ENCODE measurements at places on chromosomes 1 and 21.

DNA sequence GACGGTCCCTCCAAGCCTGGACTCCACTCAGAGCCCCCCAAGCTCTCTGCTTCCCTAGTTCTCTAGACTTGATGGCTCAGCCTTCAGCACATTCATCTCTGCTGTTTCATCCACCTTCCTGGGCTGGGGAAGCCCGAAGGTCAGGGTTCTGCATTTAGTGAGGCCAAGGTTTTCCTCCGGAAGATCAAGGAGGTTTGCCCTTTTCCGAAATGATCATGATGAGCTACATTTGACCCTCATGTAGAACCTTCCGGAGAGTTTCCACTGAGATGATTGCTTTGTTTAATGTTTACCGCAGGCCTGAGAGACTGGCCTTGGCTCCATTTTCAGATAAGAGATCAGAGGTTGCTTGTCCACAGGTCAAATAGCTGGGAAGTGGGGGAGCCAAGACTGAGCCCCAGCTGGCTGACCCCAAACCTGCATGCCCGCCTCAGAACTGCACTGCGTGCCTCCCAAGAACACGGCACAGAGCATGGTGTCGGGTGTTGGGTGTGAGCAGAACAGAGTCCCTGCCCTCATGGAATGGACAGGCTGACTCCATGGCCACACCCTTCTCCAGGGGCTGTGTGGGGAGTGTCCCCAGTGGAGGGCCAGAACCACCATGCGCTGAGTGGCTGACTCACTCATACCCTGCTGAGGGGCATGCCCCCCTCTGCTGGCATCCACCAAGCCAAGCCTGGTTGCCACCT lies 200.8 kb upstream of the TMEM51 start:
- no peaks in the 10 kb centered on the region for H3K36me3 ChIP-seq
- no peak overlapping the region for H3K27ac ChIP-seq
- no peaks in the 10 kb centered on the region for H3K27me3 ChIP-seq
- H3K4me3 ChIP-seq, result no peak overlapping the region
- H3K4me1 ChIP-seq, result no peaks in the 10 kb centered on the region

DNA sequence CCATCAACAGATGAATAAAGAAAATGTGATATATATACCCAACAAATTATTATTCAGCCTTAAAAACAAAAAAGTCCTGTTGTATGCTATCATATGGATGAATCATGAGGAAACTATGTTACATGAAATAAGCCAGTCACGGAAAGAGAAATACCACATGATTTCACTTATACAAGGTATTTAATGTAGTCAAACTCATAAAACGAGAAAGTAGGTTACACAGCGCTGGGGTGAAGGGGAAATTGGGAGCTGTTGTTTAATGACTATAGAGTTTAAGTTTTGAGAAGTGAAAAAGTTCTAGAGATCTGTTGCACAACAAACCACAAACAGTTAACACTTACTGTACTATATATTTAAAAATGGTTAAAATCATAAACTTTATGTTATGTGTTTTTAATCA lies 58.5 kb downstream of the SLC25A24 start:
- H3K4me1 ChIP-seq, result peaks cover 13% of the 10 kb centered on the region
- H3K27me3 ChIP-seq, result no peaks in the 10 kb centered on the region
- no peak overlapping the region for H3K4me3 ChIP-seq
- peak overlapping the region; percentile 1 for H3K27ac ChIP-seq
- DNase-seq, result no peak

DNA sequence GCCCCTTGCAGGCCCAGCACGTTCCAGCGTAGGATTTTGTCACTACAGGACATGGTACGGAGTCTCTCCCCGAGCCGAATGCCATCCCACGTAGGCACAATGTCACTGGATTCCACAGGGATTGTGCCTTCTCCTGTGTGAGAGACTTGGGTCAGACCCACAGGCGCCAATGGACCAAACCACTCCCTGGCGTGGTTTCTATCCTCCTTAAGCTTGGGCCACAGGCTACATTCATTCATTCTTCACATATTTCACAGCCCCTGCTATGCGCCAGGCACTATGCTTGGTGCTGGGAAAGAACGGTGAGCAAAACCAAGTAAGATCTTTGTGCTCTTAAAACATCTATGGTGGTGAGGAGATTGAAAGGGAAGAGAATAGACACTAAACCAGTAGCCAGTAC lies 18.7 kb downstream of the CHRNB2 start:
- no peak overlapping the region for H3K4me3 ChIP-seq
- H3K27ac ChIP-seq, result no peak overlapping the region
- H3K4me1 ChIP-seq, result no peaks in the 10 kb centered on the region

GRCh38 chr1:116316373-116316772 lies 56.7 kb upstream of the ATP1A1 start:
- no peak for DNase-seq
- no peak overlapping the region for H3K4me3 ChIP-seq
- no peak overlapping the region for H3K27ac ChIP-seq

DNA sequence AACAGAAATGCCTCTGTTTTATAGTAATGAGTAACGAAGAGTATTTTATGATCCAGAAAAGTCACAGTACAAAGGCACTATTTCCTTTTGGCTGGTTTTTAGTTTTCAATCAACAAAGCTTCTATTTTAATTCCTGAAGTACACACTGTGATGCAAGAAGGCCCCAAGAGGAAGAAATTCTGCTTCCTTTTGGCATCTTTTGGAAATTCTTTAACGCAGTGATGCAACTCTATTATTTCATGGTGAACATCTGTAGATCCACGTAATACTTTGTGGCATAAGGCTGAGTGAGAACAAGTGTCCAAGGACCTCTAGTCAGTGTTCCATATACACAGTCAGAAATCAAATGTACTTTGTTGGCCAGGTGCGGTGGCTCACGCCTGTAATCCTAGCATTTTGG lies 137.5 kb downstream of the TGFB2 start:
- peaks cover 34% of the 10 kb centered on the region for H3K4me1 ChIP-seq
- peak overlapping the region; percentile 97 for H3K27ac ChIP-seq
- peak; percentile 4 for DNase-seq
- H3K4me3 ChIP-seq, result no peak overlapping the region
- no peaks in the 10 kb centered on the region for H3K36me3 ChIP-seq

DNA sequence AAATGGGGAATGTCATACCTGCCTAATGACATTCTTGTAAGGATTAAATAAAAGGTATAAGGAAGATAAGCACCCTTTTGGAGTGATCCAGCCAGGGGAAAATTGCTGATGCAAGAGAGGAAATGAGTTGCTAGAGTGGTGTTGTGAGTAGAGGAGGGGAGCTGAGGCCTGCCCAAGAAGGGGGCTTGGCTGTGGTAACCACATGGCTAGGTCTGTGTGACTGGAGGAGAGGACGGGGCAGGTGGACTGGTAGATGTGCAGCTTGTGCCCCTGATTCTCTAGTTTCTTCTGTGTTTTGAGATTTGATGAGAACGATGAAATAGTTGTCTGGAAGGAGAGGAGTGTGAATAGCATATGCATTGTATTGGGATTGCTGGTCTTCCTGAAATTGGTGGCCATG lies 6.6 kb downstream of the TXLNA start:
- no peak overlapping the region for H3K4me3 ChIP-seq
- peaks cover 13% of the 10 kb centered on the region for H3K4me1 ChIP-seq
- no peak for DNase-seq
- no peaks in the 10 kb centered on the region for H3K27me3 ChIP-seq
- peaks cover 81% of the 10 kb centered on the region for H3K36me3 ChIP-seq

- no peak overlapping the region for H3K4me3 ChIP-seq
- no peaks in the 10 kb centered on the region for H3K4me1 ChIP-seq
- DNase-seq, result no peak
- no peaks in the 10 kb centered on the region for H3K27me3 ChIP-seq
Observed at GRCh38 chr1:48670234-48671020, 106.3 kb downstream of the BEND5 start.

DNA sequence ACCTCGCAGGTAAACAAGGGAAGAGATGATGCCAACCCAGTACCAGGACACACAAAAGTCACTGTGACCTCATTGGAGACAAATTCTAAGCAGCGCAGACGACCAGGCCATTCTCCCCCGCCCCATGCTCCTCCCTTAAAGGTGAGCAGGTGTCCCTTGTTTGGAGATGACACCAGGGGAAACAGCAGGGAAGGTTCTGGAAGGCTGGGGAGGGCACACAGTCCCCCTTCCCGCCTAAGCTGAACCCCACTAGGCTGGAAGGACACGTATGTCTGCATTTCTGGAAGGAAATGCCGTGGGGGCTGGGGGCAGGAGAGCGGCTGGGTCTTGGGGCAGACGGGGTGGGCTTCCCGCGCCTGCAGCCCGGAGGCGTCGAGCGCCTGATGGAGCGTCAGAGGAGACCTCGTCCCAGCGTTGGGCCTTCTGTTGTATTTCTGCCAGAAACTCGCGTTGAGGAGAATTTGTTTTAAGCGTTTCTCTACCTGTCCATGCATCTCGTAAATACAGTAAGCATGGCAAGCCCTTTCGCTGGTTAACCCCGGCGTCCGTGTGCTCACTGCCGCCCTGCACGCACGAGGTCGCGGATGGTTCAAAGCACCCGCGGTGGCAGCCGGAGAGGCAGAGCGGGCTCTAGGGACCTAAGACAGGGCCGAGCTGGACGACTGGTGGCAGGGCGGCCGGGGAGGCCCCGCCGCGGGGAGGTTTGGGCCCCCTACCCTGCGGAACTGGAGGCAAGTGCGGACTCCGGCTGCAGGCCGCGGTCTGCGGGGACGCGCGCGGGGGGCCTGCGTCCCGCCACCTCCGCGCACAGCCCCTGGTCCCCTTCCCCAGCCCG lies 1.2 kb upstream of the LHX4 start:
- no peak overlapping the region for H3K27ac ChIP-seq
- peaks cover 91% of the 10 kb centered on the region for H3K27me3 ChIP-seq
- H3K4me3 ChIP-seq, result peak overlapping the region; percentile 66
- H3K4me1 ChIP-seq, result peaks cover 12% of the 10 kb centered on the region
- DNase-seq, result peak; percentile 86

DNA sequence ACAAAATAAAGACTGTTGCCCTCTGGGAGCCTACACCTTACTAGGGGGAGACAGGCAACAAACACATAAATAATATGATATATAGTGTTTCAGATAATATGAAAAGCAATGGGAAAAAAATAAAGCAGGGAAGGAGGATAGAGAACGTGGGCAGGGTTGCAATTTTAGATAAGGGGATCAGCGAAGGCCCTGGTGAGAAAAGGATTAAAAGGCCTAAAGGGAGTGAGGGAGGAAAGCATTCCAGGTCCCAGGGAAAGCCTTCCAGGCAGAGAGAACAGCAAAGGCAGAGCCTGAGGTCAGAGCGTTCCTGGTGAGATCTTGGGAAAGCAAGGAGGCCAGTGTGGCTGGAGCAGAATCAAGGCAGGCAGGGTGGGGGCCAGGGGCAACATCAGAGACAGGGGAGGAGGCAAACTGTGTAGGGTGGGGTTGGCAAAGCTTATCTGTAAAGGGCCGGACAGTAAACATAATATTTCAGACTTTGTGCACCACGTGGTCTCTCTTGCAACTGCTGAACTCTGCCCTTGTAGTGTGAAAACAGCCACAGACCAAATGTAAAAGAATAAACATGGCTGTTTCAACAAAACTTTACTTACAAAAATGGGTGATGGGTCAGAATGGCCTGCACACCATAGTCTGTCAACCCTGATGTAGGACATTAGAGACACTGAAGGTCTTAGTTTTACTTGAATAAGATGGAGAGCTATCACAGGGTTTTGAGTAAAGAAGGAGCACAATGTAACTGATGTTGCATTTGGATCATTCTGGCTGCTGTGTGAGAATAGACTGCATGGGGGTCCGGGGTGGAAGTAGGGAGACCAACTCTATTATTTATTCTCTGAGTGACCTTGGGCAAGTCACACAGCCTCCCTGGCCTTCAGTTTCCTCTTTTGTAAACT lies 13.3 kb upstream of the CPT2 start:
- no peaks in the 10 kb centered on the region for H3K36me3 ChIP-seq
- H3K27me3 ChIP-seq, result no peaks in the 10 kb centered on the region
- no peak for DNase-seq
- no peak overlapping the region for H3K27ac ChIP-seq
- H3K4me3 ChIP-seq, result no peak overlapping the region
- H3K4me1 ChIP-seq, result peaks cover 29% of the 10 kb centered on the region

GRCh38 chr1:45682942-45683341 lies 3.4 kb downstream of the GPBP1L1 start:
- H3K4me1 ChIP-seq, result peaks cover 40% of the 10 kb centered on the region
- H3K36me3 ChIP-seq, result no peaks in the 10 kb centered on the region
- no peak overlapping the region for H3K27ac ChIP-seq
- no peak overlapping the region for H3K4me3 ChIP-seq

DNA sequence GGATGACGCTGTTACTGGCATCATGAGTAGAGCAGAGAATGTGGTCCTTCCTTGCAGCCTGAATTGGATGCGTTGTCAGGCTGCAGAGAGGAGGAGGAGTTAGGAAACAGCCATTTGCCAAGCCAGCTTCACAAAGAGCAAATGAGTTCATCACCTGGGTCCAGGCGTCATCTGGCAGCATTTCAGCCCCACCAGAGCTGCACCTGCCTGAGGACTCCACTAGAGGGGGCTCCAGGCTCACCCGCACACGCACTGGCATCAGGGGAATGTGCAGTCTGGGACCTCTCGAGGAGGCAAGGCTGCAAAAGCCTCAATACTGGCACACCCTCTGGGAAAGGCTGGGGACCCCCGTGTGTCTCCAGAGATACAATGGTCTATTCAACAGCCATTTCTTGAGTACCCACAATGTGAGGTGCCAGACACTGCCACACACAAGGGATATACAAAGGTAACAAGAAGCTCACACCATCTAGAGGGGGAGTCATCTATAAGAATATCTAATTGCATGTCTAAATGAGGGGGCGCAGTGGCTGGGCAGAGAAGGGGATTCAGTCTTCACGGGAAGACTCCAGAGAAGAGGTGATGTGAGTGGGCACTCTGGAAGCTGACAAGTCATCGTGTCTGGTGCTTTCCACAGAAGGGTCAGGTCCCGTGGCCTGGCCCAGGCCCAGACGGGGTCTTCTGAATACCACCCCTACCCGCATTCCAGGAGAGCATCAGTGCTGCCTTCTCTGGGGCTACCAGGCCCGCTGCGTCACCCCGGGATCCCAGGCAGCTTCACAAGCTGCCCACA lies 53.5 kb upstream of the CNTN2 start:
- H3K4me1 ChIP-seq, result no peaks in the 10 kb centered on the region
- DNase-seq, result peak; percentile 99
- no peaks in the 10 kb centered on the region for H3K27me3 ChIP-seq
- no peak overlapping the region for H3K4me3 ChIP-seq
- no peak overlapping the region for H3K27ac ChIP-seq

DNA sequence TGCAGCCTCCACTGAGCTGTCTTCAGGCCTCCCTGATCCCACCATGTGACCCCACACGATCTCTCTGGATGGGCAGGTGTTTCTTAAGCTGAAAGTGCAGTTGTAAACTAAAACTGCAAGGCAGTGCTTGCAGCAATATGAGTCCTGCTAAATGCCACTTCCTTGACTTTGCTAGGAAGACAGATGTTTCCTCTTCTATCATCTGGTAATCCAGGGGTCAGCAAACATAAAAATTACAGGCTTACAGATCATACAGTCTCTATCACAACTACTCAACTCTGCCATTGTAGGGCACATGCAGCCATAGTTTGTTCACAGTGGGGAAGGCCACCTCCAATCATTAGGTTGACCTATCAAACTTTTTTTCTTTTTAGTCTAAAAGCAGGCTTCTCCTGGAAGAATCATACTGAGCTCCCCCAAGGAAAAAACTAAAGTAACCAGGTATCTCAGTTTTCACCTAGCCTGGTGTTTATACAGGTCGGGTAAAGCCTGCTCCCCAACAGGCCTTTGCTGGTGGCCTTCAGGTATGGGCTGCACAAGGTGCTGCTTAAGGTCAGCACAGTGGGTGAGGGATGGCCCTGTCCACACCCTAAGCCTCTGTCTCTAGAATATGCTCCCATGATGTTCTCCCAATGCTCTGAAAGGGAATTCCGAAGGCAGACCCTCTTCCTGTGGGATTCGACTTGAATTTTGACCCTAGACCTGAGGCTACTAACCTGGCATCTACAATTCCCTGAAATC lies 10.8 kb downstream of the ABCA4 start:
- H3K36me3 ChIP-seq, result no peaks in the 10 kb centered on the region
- H3K4me1 ChIP-seq, result peaks cover 12% of the 10 kb centered on the region
- H3K27me3 ChIP-seq, result no peaks in the 10 kb centered on the region
- no peak overlapping the region for H3K4me3 ChIP-seq
- DNase-seq, result no peak
- no peak overlapping the region for H3K27ac ChIP-seq

Data from osteoblast (primary cell).